ENCODE measurements at places on chromosomes 7 and 10.

DNA sequence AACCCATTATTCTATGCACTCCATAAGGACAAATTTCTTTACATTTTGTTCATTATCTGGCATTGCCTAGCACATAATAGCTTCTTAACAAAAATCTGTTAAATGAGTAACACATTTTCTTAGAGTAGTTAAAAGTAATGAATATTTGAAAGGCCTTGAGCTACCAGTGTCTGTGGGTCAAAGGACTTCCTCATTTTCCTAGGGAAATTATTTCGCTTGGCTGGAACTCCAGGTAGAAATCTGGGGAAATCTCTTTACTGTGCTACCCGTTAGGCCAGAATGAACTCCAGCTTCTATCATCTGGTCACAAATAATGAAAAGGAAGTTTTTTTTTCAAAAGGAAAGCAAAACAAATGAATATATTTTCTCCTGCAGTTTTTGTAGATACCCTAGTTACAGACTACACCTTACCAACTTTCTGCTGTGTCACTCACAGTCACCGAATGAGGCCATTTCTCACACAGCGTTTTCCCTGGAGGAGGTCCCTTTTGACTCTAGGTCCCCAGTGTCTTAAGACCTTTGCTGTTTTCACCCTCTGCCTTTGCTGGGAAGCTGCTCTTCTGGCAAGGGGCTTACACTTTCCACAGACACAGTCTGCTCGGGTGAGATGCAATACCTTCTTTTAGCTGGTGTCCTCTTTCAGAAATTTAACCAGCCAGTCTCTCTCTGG is 1.6 kb downstream of the SAMD9L start:
- no peak for DNase-seq

GRCh38 chr10:79187121-79187940 is 118.6 kb downstream of the ZMIZ1 start:
- DNase-seq: no peak

DNA sequence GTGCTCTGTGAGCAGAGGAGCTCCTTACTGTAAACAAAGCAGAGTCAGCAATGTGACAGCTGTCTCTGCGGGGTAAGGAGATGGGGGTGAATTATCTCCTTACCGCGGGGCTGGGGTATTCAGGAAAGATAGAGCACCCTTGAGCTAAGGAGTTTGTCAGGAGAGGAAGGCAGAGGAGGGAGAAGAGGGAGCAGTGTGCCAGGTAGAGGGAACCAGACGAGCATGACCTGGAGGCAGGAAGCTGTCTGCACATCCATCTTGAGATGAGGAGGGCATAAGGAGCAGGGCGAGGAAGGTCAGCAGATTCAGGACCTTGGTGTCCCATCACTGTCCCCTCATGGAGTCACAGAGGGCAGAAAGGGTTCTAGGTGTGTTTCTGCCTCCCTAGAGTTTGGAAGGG is 32.5 kb upstream of the GPR26 start:
- DNase-seq: no peak

- DNase-seq: no peak
These were observed 190.0 kb downstream of the CFTR start for GRCh38 chr7:117669818-117670217.

- DNase-seq: no peak
These were observed 168.8 kb downstream of the TMEM26 start for GRCh38 chr10:61284222-61284890.

DNA sequence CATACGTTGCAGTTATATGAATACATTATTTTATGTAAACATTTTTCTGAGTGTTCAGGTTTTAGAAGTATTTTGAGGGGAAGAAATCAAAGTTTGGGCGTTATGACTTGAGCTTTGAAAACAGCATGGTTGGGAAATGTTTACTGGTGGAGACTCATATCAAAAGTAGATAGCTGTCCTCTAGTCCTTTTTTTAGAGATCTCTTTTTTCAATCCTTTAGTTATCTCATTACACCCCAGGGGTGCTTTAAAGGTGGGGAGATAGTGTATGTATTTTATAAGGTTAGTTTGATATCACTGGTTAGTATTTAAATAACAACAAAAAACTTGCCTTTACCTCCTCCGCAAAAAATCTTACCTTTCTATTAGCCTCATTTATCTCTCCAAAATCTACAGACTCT is 2.3 kb downstream of the DMTF1 start:
- DNase-seq: no peak
